ENCODE measurements at places on chromosomes 3 and 15.

DNA sequence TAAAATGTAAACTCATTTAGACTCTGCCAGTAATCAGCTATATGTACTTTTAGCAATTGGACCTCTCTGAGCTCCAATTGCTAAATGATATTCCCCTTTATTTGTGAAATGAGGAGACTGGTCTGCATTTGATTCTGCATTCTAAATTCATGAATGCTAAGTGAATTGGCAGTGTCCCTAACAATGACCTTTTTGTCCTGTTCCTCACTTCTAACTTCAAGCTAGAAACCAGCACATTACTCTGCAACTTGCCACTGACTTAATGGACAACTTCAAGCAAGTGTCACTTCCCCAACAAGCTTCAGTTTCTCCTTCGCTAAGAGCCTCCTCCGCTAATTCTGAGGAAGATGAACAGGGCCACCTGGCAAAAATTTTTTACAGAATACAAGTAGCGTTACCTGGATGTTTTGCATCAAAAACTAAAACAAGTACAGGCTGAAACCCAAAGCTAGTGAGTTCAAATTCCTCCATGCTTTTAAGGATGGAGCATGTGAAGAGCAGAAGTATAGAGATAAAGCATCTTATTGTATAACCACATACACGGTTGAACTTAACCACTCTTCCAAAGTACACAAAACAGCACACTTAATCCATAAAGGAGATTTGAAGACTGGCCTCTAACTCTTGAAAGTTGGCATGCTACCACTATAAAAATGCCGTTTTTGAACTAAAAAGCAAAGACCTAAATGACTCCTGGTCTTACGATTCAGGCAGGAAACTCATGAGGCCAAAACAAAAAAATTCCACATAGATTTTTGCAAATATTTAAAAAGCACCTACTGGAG is 207.6 kb downstream of the MAGI1 start:
- no peaks in the 10 kb centered on the region for H3K27me3 ChIP-seq
- no peak overlapping the region for H3K4me3 ChIP-seq
- no peaks in the 10 kb centered on the region for H3K4me1 ChIP-seq
- H3K27ac ChIP-seq, result no peak overlapping the region
- H3K36me3 ChIP-seq, result no peaks in the 10 kb centered on the region

GRCh38 chr3:30370681-30371271 is 235.6 kb upstream of the TGFBR2 start:
- no peak overlapping the region for H3K4me3 ChIP-seq
- no peaks in the 10 kb centered on the region for H3K36me3 ChIP-seq
- H3K4me1 ChIP-seq, result no peaks in the 10 kb centered on the region
- no peak for DNase-seq

DNA sequence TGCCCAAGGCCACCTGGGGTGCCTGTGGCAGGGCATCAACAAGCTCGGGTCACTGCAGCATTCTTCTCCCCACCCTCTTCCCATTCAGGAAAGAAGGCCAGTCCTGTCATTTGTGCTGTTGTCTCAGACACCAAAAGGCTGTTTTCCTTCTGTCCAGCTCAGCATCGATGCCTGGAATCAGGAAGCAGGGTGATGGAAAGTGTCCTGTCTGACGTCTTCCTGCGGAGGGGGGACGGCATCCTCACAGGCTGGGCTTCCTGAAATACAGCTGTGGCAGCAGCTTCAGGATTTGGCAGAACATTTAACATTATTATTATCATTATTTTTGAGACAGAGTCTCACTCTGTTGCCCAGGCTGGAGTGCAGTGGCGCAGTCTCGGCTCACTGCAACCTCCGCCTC is 33.0 kb upstream of the ANKDD1A start:
- H3K4me1 ChIP-seq, result peaks cover 49% of the 10 kb centered on the region
- no peaks in the 10 kb centered on the region for H3K27me3 ChIP-seq
- no peak overlapping the region for H3K4me3 ChIP-seq
- H3K27ac ChIP-seq, result no peak overlapping the region
- H3K36me3 ChIP-seq, result no peaks in the 10 kb centered on the region
- no peak for DNase-seq

- no peak overlapping the region for H3K27ac ChIP-seq
- no peaks in the 10 kb centered on the region for H3K27me3 ChIP-seq
- H3K36me3 ChIP-seq, result no peaks in the 10 kb centered on the region
- no peaks in the 10 kb centered on the region for H3K4me1 ChIP-seq
- no peak for DNase-seq
These were observed 237.3 kb downstream of the IL5RA start for GRCh38 chr3:2872884-2873283.

DNA sequence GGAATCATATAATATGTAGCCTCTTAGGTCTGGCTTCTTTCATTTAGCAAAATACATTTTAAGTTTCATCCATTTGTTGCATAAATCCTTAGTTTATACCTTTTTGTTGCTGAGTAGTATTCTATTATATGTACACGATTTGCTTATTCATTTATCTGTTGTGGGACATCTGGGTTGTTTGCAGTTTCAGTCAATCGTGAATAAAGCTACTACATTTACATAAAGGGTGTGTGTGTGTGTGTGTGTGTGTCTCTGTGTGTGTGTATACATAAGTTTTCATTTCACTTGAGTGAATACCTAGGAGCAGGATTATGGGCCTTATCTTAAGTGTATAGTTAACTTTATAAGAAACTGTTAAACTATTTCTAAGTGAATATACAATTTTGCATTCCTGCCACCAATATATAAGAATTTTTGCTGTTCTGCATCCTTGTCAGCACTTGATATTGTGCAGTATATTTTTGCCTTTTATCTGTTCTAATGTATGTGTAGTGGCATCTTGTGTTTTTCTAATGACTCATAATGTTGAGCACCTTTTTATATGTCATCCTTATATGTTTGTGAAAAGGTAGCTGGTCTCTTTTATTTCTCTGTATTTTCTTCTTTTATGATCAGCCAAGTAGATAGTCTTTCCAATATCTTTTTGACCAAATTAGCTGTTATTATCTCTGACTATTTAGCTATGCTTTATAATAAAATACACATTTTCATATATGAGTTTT is 55.0 kb downstream of the GLCE start:
- no peaks in the 10 kb centered on the region for H3K4me1 ChIP-seq
- H3K36me3 ChIP-seq, result no peaks in the 10 kb centered on the region
- DNase-seq, result no peak
- no peaks in the 10 kb centered on the region for H3K27me3 ChIP-seq

DNA sequence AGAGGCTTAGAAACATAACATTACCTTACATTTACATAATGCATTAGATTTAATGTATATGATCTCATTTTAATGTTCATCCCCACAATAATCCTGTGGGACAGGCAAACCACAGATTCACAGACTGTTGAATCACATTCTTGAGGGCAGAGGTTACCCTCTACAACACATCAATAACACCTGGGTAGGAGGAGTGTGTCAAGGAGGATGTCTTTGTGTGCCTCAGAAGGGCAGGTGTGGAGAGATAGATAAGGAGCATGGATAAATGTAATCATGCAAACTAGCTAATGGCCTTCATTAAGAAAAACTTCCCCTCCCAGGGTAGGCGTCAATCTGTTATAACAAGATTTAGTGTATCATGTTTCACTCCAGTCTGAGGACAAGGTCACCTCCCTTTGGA is 12.9 kb upstream of the MB21D2 start:
- no peaks in the 10 kb centered on the region for H3K27me3 ChIP-seq
- H3K36me3 ChIP-seq, result no peaks in the 10 kb centered on the region
- no peak overlapping the region for H3K27ac ChIP-seq
- no peaks in the 10 kb centered on the region for H3K4me1 ChIP-seq

- DNase-seq, result no peak
- H3K4me1 ChIP-seq, result peaks cover 2% of the 10 kb centered on the region
- H3K36me3 ChIP-seq, result no peaks in the 10 kb centered on the region
- no peak overlapping the region for H3K27ac ChIP-seq
- no peak overlapping the region for H3K4me3 ChIP-seq
These were observed 59.5 kb upstream of the ZNF148 start for GRCh38 chr3:125434582-125435011.

DNA sequence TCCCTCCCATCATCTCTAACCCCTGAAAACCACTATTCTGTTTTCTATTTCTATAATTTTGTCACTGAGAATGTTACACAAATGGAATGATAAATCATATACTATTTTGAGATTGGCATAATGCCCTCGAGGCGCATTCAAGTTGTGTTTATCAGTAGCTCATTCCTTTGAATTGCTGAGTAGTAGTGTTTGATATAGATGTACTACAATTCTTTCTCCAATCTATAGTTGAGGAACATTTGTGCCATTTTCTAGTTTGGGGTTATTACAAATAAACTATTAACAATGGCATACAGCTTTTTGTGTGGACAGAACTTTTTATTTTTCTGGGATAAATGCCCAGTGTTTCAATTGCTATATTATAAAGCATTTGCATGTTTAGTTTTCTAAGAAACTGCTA is 86.0 kb downstream of the CCR1 start:
- H3K27me3 ChIP-seq, result no peaks in the 10 kb centered on the region
- no peak overlapping the region for H3K27ac ChIP-seq
- H3K36me3 ChIP-seq, result no peaks in the 10 kb centered on the region
- DNase-seq, result no peak
- no peak overlapping the region for H3K4me3 ChIP-seq
